Hepatocyte (in vitro differentiated cells): ENCODE measurements at places on chromosomes 2 and 18. TPM values are rescaled to one million over a fixed set of nuclear protein-coding genes. Genes with fewer than 3 reads are reported as not detected.

ATP6V1C2 gene
- total RNA-seq = 0.32 and 0.57 TPM in 2 replicates

NOL4 gene
- 1.3 and 2.0 TPM in 2 replicates for total RNA-seq

GRCh38 chr2:51813247-51813646 lies 781.3 kb upstream of the NRXN1 start:
- H3K27me3 ChIP-seq = no peaks in the 10 kb centered on the region
- H3K4me3 ChIP-seq = no peak overlapping the region
- H3K4me1 ChIP-seq = no peaks in the 10 kb centered on the region
- no peaks in the 10 kb centered on the region for H3K36me3 ChIP-seq

DNA sequence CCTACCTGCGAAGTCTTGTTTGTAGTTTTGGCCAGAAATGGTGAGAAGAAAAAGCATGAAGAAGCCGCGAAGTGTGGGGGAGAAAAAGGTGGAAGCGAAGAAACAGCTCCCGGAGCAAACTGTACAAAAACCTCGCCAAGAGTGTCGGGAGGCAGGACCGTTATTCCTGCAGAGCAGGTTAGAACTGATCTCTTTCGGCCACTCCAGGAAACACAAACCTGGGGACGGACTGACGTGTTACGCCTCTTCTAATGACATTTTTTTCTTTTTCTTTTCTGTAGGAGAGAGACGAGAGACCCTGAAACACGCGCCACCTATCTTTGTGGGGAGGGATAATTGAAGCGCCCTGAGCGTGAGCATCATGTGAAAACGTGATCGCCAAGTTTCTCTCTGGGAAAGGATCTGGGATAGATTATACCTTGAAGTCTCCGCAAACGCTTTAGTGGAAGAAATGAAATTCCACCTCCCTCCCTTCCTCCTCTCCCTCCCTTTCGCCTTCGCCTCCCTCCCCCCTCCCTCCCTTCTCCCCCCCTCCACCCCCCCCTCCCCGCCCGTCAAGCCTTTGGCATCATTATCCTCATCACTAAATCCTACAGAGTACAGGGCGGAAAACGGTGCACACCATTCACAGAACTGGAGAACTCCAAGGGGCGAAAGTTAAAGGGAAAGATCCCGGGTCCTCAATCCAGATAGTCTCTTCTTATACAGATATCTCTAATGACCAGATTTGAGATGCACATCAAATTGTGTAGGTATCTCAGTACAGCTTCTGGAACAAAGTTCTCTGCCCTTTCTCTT lies at the start of gene ZEB2:
TSS of gene ZEB2 (minus strand) at position 186 of the 798 bp plus-strand sequence. CDS start 2,769 bp downstream, outside the sequence.
- no peaks in the 10 kb centered on the region for H3K4me1 ChIP-seq
- H3K27me3 ChIP-seq = peaks cover 68% of the 10 kb centered on the region
- no peaks in the 10 kb centered on the region for H3K36me3 ChIP-seq
- DNase-seq = peak; percentile 79
- peak within 1 kb of the TSS; percentile 30 for H3K4me3 ChIP-seq

- H3K27ac ChIP-seq = no peak overlapping the region
- H3K4me1 ChIP-seq = peaks cover 3% of the 10 kb centered on the region
- no peaks in the 10 kb centered on the region for H3K27me3 ChIP-seq
- H3K4me3 ChIP-seq = no peak overlapping the region
Observed at GRCh38 chr2:28063492-28063962, 173.0 kb downstream of the BABAM2 start.

NR4A2 gene
- total RNA-seq = 1.7 and 2.3 TPM in 2 replicates

MTLN gene
- 20.2 and 42.1 TPM in 2 replicates for total RNA-seq

DNA sequence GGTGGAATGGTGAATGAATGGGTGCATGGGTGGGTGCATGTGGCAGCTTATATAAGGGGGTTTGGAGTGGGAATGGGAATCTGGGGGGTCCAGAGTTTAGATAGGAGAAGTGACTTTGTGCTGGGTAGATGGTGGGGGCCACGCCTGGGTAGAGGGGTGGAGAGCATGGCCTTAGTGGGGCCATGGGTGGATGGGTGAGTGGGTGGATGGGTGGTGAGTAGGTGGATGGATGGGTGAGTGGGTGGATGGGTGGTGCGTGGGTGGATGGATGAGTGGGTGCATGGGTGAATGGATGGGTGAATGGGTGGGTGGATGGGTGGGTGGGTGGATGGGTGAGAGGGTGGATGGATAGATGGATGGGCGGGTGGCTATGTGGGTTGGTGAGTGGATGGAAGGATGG lies 53.9 kb downstream of the MYO7B start:
- no peaks in the 10 kb centered on the region for H3K36me3 ChIP-seq
- H3K4me3 ChIP-seq = no peak overlapping the region
- H3K27me3 ChIP-seq = no peaks in the 10 kb centered on the region
- H3K27ac ChIP-seq = no peak overlapping the region
